ENCODE measurements at places on chromosomes 5 and 9.
A peak's percentile ranks its signal among the peaks of the same experiment; 100 is the strongest.

DNA sequence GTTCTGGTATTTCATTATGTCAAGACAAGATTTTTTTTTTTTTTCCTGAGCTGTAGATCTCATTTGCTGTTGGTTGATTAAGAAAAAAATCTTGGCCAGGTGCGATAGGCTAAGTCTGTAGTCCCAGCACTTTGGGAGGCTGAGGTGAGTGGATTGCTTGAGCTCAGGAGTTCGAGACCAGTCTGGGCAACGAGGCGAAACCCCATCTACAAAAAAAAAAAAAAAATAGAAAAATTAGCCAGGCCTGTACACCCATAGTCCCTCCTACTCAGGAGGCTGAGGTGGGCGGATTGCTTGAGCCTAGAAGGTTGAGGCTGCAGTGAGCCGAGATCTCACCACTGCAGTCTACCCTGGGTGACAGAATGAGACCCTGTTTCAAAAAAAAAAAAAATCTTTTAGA is 12.2 kb downstream of the CDC42SE2 start:
- DNase-seq: no peak

- no peak for DNase-seq
These were observed 78.3 kb upstream of the LIFR start for GRCh38 chr5:38634568-38635369.

DNA sequence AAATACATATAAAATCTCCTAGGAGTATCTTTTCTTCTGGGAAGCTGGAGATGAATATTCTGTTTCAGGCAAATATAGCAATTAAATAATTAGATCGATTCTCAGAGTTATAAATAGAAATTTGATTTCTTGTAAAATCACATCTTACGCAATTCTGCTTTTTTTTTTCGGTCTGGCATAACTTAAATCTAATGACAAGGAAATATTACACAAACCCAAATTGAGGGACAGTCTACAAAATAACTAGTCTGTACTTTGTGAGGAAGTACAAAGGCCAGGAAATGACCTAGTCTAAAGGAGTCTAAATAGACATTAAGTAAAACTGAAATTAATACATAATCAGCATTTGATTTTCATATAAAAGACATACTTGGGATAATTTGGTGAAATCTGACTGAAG is 133.3 kb downstream of the KIAA0825 start:
- DNase-seq: no peak

- no peak for DNase-seq
These were observed 19.4 kb downstream of the GARNL3 start for GRCh38 chr9:127283917-127284497.

DNA sequence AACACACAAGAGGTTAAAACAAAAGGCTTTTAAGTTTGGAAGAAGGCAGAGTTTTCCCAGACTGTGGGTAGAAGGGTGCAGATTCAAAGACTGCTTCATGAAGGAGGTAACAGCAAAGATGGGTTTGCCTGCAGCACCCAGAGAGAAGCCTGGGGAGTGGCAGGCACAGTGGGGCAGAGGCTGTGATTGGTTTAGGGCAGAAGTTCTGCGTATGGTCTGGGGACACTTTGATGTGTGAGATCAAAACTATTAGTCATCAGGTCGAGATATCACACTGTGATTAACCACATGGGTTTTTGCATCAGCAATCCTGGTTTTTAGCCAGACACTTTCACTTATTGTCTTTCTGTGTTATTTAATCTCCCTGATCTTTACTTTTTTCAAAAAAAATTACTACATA is 188.8 kb upstream of the GLRA1 start:
- DNase-seq: no peak

DNA sequence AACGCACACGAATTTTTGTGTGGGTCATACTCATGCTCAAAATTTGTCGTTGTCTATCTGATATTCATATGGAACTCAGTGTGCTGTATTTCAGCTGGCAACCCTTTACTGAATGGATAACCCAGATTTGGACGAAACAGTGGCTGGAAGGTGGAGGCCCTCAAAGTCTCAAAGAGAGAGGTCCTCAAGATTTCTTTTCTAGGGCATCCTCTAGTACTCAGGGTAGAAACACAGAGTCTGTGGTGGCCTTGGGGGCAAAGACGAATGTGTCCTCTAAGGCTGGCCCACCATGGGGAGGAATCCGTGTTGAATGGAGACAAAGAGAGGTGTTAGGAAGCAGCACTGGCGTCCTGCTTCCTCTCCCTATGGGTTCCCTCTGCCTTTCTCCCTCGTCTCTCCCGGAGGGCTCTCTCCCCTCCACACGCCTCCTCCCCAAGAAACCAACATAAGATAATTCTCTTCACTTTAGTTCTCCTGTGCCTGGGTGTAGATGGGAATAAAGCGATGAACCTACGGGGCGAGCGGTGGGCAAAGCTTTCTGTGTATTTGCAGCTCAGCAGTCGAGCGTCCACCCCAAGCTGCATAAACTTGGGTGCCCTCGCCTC is 333.7 kb downstream of the CWC27 start:
- DNase-seq: peak; percentile 29

GRCh38 chr5:53037141-53037859 is 48.1 kb downstream of the ITGA2 start:
- no peak for DNase-seq

Data from left renal pelvis (tissue), 4 donors.